ENCODE measurements at places on chromosomes 7 and 10.
A peak's percentile ranks its signal among the peaks of the same experiment; 100 is the strongest.

DNA sequence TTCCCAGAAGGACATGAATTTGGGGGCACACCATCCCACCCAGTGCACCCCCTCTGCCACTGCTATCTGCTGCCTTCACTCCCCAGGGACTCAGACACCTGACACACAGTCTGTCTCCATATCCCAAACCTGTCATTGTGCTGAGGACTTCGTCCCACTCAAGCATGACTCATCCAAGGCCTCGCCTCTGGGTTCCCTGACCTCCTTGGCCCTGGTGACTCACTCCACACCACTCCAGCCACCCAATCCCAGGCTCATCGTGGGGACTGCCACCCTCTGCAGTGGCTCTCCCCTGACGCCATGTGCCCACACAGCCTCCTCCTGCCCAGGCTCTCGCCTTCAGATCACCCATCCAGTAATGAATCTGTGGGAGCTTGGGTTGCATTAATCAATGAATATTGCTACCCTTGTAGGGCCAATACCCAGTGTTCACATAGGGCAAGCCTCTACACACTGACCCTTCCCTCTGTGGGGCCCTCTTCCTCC lies 6.6 kb upstream of the INSIG1 start:
- no peak for DNase-seq

DNA sequence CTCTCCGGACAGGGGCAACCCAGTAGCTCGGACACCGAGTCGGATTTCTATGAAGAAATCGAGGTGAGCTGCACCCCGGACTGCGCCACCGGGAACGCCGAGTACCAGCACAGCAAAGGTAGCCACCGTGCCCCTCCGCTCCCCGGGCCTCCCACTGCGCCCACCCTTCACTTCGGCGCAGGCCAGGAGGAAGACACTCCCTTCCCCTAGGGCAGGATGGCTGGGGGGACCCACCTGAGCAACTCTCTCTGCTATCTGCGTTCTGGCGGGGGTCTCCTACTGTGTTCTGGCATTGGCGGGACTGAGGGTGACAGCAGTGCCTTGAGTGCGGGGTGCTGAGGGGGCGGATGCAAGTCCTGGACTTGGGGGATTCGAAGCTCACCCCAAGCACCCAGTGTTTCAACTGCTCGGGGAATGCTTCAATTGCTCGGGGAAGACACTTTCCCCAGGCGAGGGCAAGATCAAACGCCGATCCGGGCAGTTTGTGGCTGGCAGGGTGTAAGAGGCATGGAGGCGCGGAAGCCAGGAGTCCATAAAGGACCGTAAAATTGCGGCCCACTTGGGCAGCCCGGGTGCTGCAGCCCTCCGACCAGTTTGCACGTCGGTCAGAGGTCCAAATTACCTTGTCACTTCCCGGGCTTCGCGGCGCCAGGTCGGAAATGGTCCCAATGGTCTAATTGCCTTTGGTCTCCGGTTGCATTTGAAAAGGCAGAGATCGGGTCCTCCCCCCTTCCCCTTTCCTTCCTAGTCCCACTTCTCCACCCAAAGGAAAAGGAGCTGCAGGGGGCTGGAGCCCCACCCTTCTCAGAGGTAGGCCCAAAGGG lies 950 bp downstream of the EVX1 start:
- DNase-seq: no peak

- DNase-seq: no peak
Measured at GRCh38 chr7:34900891-34901513, 136.3 kb downstream of the DPY19L1 start.

DNA sequence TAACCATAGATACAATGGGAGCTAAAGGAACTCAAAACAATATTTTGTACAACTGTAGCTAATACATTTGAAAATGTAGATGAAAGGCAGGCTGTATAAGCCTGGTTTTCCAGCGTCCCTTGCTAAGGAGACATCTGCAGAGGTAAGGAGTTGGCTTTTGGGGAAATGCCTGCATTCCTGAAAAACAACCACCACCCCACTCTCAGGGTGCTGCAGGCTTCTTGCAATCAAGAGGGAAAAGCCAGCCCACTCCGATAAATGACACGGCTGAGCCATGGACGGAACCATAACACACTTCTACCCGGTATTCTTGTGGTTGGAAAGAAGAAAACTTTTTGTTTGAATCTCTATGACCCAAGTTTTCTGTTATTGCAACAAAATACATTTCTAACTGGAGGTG lies 200.3 kb downstream of the TEX36 start:
- DNase-seq: no peak

GRCh38 chr10:55224007-55224781 lies 423.2 kb upstream of the PCDH15 start:
- DNase-seq: no peak

DNA sequence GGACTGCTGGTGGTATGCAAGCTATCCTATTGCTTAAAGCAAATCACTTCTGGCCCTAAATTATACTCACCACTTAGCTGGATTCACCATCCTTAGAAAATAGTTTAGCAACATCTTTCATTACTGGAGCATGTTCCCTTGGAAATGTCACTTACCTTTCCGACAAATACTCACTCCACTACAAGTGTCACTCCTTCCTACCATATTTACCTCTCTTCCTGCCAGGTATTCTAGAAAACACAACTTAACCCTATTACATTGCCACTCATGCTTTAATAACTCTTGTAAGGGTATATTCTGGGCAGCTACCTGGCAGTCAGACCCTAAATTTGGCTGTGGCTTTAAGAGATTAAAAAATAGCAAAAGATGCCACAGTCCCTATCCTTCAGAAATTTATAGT lies 37.5 kb upstream of the CTNNA3 start:
- no peak for DNase-seq

DNA sequence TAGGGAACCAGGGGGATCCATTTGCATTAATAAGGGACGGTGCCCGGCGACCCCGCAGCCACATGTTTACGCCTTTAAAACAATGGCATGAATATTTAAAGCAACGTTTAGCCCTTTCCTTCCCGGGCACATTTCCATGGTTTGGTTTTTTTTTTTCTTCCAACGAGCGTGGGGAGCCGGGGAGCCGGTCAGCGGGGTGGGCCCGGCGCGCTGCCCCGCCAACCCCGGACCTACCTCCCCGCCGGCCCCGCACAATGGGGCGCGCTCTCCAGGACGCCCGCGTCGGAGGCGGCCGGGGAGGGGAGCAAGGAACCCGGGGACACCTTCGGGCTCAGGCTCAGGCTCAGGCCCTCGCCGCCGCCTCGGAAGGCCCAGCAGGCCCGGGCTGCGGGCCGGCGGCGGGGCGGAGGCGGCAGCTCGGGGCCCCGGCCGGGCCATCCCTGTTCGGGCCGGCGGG lies 1.0 kb downstream of the SEPHS1 start:
- DNase-seq: peak; percentile 31

- no peak for DNase-seq
Measured at GRCh38 chr7:15376600-15376999, 185.2 kb downstream of the AGMO start.

GRCh38 chr7:34596887-34597286 lies 61.1 kb upstream of the NPSR1 start:
- DNase-seq: no peak
